Stimulated activated CD8-positive, alpha-beta memory T cell treated with anti-CD3 and anti-CD28 coated beads, Interleukin-4, amount 100 ng/mL, for 1 hour (primary cell): ENCODE measurements at places on chromosomes 11 and 22.

GRCh38 chr11:119774172-119774763, 45.3 kb upstream of the NECTIN1 start:
- DNase-seq, result no peak

DNA sequence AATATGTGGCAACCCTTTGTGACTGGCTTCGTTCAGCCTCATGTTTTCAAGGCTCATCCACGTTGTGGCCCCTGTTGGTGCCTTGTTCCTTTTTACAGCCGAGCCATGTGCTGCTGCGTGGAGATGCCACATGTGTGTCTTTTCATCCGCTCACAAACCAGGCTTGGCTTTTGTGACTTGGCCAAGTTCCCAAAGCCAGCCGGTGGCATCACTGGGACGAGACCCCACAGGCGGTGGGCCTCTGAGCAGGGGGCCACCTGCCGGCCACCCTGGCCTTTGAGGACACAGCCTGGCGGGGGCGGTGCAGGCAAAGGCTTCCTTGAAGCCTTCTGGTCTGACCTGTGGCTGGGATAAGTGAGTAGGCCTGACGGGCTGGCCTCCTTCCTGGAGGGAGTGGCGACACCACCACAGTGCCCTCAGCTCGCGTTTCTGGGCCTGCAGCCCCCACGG, 10.5 kb downstream of the GRK2 start:
- DNase-seq, result no peak

DNA sequence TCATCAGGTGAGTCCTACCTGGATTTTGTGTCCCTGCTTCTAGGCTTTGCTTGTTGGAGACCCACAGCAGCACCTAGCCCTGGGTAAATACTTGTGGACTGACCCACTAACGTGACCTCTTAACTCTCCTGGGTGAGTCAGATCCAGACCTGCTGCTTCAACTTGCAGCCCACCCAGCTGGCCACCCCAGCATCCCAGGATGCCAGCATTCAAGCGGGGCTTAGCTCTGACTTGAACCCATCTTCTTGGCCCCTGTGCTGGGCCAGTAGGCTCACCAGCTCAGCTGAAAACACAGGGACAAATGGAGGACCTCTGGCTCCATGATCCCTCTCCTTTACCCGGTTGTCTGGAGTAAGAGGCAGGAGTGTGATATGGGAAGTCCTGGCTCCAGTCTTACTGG, 33.5 kb downstream of the PARVG start:
- DNase-seq, result no peak

GRCh38 chr22:22943521-22944267, 56.1 kb downstream of the IGLL5 start:
- DNase-seq, result no peak

DNA sequence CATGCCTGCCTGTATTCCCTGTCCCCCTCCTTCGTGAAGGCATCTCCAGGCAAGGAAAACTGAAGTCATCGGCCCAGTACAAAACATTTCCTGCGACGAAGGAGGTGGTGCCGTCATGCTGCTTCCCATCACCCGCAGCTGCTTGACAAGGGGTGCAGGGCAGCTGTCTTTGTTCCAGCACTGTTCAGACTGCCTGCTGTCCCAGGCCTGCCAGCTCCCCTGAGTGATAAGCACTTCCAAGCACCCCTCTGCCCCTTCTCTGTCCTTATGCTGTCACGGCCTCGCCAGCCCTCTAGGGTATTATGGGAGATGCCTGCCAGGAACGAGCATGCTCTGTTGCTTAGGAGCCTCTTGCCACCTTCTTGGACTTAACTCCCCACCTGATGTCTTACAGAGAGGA, 37.1 kb upstream of the BSX start:
- DNase-seq, result no peak

DNA sequence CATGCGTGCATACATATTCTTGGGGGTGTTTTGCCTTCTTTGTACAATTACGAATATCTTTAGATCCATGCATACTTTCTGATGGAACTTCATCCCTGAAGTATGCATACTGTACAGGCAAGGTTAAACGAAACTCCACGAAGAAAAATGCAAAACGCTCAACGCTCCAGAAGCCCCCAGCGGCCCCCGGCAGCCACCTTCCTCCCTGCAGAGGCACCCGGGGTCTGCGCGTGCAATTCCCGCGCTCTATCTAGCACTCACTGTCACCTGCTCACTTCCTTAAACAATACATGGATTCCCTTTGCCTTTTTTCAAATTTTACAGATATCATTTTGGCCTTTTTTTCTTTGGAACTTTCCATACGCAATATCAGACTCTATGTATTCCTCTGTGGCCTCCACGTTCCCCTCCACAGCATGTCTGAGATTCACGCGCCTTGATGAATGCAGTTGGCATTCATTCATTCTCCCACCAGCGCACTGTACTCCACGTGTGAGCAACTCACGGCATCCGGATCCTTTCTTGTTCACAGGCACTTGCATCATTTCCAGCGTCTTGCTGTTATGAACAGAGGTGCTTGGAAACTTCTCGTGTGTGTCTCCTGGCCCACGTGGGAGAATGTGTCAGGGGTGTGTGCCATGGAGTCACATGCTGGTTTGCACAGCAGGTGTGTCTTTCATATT, 214.3 kb downstream of the CTTN start:
- no peak for DNase-seq

- DNase-seq, result no peak
These were observed 26.0 kb downstream of the TENM4 start for GRCh38 chr11:79414644-79415317.

GRCh38 chr11:130868086-130868710, 48.1 kb downstream of the SNX19 start:
- DNase-seq, result no peak

GRCh38 chr22:26023104-26023775, 146.0 kb upstream of the SEZ6L start:
- no peak for DNase-seq

DNA sequence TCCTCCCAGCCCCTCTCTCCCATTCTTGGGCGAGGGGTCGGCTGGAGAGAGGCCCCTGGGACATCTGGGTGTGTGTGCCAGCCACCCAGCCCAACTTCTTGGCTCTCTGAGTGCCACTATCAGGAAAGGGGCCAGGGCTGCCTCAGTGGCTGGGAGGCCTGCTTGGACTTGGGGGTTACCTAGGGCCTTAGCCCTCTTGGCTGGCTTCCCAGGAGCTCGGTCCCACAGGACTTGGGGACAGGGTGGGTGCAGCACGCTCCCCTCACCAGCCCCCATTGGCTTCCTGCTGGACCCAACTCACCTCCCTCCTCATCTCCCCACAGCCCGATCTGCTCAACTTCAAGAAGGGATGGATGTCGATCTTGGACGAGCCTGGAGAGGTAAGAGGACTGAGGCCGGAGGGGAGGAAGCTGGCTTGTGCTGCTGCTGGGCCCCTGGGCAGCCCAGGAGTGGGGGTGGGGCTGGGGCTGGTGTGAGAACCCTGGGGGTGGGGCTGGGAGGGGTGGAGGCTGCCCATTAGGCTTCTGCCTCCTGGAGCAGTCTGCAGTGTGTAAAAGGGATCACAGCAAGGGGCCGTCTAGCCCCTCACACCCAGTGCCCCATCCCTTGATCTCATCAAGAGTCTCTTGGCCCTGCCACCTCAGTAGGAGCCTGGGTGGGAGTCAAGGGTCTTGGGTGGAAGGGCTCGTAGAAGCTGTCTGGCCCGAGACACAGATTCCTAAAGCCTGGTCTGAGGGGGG, 54.8 kb downstream of the TRIOBP start:
- no peak for DNase-seq

- DNase-seq, result no peak
These were observed 51.1 kb downstream of the LIF start for GRCh38 chr22:30195245-30196140.

GRCh38 chr11:94737171-94737611, 31.0 kb upstream of the AMOTL1 start:
- no peak for DNase-seq

- DNase-seq, result no peak
These were observed 83.3 kb downstream of the SGSM3 start for GRCh38 chr22:40453671-40454070.

DNA sequence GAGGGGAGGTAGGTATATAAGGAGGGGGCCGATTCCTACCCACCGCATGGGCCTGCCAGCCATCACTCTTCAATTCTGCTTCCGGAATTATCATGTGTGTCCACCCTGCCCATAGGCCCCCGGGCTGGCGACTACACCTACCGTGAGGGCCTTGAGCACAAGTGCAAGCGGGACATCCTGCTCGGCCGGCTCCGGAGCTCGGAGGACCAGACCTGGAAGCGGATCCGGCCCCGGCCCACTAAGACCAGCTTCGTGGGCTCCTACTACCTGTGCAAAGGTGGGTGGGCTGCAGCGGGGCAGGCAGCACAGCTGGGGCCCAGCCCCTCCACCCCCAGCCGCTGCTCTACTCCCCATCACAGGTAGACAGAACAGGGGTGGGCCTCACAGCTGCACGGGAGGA, 38.4 kb upstream of the TEF start:
- DNase-seq, result no peak

DNA sequence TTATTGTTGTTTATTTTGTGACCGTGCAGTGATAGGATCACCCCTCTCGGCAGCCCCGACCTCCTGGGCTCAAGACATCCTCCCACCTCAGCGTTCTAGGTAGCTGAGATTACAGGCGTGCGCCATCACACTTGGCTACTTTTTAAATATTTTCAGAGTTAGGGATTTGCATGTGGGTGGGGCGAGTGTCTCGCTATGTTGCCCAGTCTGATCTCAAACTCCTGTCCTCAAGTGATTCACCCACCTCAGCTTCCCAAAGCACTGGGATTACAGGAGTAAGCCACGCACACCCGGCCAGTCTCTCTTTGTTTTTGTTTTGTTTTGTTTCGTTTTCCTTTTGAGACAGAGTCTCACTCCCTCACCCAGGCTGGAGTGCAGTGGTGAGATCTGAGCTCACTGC, 1.2 kb upstream of the INTS5 start:
- DNase-seq, result no peak

GRCh38 chr11:126310200-126310991, 6.5 kb downstream of the DCPS start:
- peak; percentile 41 for DNase-seq

DNA sequence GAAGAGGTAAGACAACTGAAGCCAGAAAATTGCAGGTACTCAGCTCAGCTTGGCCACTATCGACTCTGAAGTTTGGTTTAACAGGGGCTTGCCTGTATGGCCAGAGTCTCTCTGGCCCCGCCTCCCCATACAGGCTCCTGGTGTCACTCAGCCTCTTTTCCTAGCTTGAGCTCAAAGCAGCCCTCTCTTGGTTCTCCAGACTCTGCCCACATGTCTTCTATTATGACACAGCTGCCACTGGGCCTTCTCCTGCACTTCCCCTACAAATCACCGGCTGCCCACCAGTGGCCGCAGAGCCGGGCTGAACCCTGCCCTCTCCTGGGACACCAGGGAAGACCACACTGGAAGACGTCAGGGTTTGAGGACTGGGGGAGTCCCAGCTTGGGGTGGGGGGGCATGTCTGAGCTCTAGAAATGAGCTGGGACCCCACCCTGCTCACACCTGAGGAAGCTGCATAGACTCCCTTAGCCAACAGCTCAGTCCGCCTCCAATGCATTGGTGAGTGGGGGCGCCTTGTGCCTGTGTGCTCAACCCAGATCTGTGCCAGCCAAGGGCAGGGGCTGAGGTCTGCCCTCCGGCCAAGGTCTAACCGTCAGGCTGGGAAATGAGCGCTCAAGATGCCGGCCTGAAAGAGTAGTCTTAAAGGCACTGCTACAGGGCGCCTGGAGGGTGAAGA, 94.4 kb upstream of the LMO1 start:
- no peak for DNase-seq

GRCh38 chr11:57978686-57979531, 44.8 kb upstream of the OR9Q1 start:
- no peak for DNase-seq

DNA sequence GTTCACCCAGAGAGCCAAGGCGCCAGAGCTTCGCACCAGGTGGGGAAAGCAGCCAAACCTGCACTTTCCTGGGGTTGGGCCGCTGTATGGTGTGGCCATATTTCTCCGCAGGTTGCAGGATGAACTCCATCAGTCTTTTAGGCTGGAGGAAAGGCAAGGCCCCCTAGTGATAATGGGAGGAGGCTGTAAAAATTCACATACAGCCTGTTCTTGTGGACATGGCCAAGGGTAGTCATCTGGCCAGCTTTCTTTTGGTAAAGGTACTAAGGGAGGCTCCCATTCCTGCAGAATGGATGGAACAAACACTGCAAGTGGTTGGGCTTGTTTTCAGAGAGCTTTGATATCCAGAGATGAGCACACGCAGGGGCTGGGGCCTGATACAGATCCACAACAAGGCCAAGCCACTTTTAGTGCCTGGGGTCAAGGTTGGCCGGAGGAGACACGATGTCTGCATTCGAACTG, 29.6 kb downstream of the C22orf31 start:
- DNase-seq, result no peak

DNA sequence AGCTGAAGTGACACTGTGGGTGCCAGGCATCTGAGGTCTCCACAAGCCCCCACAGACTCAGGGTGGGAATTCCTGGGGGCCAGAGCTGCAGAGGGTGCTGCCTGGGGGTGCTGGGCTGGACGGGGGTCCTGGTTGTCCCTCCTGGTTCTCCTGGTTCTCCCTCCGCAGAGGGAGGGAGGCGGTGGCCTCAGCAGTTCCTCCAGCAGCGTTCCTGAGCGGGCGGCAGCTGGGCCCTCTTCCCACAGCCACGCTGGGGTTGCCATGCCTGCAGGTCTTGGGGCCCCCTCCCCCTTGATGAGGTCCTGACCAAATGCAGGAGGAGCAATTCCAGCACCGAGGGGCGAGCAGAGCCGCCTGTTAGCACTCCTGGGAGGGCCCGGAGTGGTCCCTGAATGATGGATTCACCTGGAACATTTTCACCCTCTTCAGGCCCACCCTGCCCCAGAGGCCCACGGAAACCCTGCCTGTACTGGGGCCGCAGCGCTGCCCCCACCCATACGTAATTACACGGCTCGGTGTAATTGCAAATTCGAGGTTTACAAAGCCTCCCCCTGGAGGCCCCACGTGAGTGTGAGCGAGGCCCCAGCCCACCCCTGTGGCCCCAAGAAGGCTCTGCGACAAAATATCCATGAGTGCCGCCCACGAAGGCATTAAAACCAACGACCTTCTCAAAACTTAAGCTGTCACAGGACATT, 635 bp downstream of the C11orf21 start:
- DNase-seq, result no peak

DNA sequence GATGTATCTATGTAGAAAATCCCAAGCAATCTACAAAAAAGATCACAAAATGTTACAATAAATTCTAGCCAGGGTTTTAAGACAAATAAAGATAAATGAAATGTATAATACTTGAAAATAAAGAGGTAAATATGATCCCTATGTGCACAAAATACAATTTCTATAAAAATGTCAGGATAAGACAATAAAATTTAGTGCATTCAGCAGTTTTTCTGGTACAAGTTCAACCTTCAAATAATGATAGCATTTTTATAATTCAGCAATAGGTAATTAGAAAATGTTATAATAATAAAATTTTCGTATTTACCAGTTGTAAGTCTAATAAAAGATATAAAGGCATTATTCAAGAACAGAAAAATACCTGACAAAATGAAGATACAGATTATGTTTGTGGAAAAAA, 726.8 kb upstream of the FAT3 start:
- no peak for DNase-seq

- DNase-seq, result no peak
These were observed 75.5 kb downstream of the PACSIN2 start for GRCh38 chr22:42939451-42939881.

DNA sequence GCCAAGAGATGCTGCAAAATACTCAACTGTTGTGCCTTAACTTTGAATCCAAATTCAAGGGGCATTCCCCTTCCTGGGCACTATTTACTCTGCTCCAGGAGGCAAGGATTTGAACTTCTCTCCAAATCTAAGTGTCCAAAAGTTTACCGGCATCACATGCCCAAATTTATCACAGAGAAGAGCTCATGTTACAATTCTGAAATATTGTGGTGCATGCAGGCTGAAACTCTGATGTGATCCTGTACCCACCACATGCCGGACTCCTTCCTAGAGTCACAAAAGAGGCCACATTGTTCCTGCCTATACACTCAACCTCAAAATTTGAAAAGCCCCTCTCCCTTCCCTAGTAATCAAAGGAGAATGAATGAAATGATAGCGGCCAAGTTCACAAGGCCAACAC, 1.3 kb downstream of the TRAF6 start:
- no peak for DNase-seq
